Stimulated activated CD8-positive, alpha-beta memory T cell treated with anti-CD3 and anti-CD28 coated beads, Interleukin-7, amount 100 ng/mL, for 48 hours (primary cell): ENCODE measurements at places on chromosomes 1 and 21.

- DNase-seq: no peak
Observed at GRCh38 chr21:27532076-27532475, 565.2 kb upstream of the ADAMTS5 start.

GRCh38 chr1:54839824-54840223 is 38.7 kb upstream of the TTC22 start:
- DNase-seq: no peak

DNA sequence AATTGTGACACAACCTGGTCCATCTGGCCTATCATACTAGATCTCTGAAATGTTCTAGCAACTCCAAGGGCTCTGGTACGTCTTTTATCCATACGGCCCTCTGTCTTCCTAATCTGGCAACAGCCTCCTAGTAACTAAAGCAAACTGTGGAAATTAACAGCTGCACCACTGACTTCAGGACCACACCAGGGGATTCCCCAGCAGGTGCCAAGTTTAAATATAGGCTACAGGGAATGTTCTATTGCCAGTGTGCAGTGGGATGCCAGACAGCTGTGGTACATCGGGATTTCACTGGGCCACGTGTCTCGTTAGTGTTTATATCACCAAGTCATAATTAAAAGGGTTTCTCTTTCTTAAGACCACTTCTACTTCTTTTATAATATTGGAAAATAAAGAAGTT is 94.3 kb downstream of the RGS2 start:
- no peak for DNase-seq

DNA sequence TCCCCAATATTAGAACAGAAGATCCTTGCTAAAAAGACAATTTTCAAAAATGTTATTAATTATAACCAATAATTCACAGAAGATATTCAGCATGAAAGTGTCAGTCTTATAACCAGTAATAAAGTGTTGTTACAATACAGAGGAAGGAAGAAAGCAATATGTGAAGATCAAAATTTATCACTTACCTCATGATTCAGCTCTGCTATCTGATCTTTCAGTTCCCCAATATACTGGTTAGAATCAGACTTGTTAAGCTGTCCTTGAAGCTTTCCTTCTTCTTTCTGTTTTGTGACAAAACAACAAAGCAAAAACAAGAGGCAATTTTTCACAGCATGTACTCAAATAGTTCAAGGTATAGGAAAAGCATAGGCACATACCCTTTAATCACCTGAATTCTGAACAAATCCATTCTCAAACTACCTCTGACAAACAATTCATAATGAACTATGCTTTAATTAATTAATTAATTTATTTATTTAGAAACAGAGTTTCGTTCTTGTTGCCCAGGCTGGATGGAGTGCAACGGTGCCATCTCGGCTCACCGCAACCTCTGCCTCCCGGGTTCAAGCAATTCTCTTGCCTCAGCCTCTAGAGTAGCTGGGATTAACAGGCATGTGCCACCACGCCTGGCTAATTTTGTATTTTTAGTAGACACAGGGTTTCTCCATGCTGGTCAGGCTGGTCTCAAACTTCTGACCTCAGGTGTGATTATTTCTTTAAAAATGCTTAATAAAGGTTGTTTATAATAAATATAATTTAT is 76.9 kb upstream of the GFI1 start:
- no peak for DNase-seq

DNA sequence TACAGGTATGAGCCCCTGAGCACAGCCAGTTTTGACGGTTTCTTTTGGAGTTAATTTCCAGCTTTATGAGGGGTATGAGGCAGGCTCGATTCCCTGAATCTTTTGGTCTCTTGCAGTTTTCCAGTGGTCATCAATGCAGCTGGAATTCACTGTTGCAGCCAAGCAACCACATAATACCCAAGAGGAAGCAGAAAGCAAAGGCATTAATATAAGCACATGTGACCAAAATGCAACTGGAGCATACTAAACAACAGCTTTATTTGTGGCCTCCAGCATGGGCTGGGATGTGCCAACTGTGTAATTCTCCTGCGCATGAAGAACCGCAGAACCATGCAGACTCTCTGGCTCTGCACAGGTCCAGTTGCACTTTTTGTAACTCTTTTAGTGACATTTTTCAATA is 33.0 kb downstream of the DSCAM start:
- DNase-seq: no peak

DNA sequence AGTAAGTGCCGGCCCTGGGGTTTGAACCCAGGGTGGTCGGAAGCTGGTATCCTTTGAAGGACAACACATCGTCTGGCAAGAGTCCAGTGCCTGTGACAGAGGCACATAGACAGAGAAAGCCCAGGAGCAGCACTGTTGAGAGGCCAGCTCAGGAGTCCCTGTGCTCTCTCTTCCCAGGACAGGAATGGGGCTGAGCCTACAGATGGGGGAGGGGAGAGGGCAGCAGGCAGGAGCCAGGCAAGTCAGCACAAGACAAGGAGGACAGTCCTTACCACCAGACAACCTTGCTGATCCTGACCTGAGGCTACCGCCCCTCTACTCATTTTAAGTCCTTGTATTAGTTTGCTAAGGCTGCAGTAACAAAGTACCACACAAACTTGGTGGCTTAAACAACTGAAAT is 27.7 kb upstream of the SYT6 start:
- DNase-seq: no peak

DNA sequence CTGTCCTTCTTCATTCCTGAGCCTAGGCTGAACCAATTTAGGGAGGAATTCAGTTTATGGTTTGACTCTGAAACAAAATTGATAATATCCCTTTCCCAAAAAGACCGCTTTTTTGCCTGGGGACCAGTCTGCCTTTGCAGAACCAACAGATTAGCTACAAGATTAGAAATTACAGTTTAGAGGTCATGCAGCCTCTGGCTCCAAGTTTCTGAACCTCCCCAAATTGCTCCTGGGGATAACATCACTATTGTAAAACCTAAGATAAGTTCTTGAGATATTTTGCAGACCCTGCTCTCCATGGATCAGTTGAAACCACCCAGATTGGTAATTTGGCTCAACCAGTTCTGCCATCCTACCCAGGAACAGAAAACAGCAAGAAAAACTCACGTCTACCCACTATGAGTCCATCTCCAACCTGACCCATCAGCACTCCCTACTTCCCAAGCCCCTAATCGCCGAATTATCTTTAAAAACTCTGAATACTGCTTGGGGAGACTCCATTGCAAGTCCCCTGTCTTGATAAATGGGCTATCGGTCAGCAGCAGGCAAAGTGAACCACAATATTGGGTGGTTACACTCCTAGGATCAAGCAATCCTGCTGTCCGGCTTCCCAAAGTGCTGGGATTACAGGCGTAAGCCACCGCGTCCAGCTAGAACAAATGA is 605 bp upstream of the RABGGTB start:
- DNase-seq: no peak

- no peak for DNase-seq
Observed at GRCh38 chr1:244339073-244339692, 112.5 kb downstream of the ADSS2 start.

GRCh38 chr1:242405947-242406346 is 118.5 kb downstream of the PLD5 start:
- no peak for DNase-seq

DNA sequence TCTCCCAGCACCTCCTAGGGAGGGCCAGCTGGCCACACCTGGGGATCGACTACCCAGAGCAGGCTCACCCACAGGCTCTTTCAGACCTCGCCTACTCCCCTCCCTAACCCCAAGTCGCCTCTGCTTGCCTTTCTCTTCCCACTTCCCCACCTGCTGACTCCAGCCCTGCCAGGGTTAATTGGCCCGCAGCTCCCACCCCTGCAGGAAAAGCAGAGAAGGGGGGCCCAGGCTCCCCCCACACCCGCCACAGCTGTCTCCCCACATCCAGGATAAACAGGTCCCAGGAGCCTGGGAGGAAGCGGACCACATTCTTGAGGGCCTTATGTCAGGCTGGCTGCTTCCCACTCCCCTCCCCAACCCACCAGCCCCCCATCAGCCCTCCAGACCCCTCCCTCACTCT is 45.0 kb downstream of the TAS1R2 start:
- no peak for DNase-seq

DNA sequence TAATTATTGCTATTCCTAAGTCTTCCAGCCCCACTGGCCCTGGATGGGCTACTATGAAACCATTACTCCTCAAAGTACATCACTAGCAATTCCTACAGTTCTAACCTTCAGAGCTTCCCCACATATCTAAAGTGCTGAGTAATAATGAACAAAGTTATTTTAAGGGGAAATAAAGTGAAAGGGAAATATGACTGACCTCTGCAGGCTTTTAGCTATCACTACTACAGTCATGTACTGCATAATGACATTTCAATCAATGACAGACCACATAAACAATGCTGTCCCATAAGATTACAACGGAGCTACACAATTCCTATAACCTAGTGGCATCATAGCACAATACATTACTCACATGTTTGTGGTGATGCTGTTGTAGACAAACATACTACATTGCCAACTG is 32.5 kb upstream of the ASPM start:
- no peak for DNase-seq

DNA sequence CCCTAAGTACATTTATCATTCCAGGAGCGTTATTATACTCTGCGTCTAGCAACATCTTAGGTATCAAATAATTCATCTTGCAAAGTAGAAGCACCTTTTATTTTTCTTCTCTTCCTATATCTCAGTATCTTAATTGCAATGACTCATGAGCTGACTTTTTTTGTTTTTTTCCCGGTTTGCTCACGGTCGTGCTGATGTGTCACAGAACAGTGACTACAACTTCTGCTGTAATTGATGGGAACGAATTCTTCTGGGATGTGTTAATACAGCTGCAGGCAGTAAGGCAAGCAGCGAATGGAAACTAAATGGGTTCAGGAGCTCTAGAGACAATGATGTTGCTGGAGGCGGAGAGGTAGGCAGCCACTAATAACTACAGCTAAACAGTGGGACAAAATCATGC is 89.8 kb upstream of the TMPRSS15 start:
- DNase-seq: no peak

DNA sequence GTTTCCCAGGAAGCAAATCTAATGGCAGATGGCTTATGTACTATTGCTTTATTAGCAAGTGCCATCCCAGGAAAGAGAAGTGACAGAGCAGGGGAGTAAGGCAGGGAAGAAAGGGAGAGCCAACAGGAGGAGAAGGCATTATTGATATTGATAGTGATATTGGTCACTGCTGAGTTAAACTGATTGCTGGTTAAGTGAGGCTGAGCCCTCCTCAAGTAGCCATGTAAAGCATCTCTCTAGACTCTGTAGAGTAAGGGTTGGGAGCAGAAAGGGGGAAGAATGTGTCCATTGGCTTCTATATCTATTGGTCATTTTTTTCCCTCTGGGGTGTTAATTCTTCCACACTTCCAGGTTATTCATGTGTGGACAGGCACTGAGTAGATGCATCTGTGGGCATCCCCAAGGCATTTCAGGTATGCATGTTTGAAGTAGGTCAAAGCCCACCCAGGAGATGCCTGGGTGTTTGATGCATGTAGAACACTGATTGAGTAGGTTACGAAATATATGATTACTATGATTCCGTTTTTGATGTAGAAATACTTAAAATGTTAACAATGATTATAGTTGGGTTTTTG is 290.5 kb upstream of the DPYD start:
- no peak for DNase-seq

DNA sequence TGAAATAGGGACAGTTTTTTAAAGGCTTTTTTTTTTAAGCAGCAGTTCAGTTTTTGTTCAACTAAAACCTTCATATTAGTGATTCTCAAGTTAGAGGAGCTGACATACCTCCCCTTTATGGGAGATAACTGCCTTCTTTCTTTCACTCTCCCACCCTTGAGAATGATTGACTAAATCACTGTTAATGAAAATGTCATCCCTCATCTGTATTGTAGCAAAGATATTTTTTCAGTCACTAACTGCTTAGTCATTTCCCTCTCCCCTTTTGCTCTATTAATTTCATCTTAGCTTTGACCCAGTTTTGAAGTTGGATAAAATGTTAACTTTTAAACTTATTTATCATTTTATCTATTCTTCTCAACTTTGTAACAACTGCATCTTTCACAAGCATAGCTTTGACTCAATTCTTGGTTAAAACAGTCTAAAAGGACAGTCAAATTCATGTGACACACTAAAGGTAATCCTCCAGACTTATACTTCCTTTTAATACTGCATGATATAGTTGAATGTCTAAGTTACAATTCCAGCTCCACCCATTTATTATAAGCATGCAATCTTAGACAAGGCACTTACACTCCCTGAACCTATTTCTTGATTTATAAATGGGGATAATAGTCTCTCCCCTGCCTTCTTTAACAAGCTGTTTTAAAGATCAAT is 17.1 kb downstream of the CAPZA1 start:
- DNase-seq: no peak

DNA sequence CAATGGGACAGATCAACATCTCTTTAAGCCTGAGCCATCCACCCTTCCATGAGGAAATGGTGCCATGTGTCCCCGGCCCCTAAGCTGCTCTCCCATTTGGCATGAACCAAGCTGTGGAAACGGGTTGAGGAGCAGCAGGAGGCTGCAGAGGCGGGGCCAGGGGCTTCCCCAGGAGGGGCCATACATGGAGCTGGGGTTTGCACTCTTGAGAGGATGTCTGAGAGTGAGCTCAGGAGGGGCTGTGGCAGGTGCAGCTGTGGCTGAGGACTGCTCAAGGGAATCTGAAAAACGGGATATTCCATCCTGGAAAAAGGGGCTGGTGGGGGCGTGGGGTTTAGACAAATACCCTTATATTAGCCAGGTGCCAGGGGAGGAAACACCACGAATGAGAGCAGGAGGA is 7.1 kb upstream of the CLEC20A start:
- DNase-seq: no peak

GRCh38 chr21:18204931-18205330 is 39.7 kb upstream of the CHODL start:
- no peak for DNase-seq

- DNase-seq: no peak
Observed at GRCh38 chr1:51506537-51506936, 12.5 kb downstream of the EPS15 start.

GRCh38 chr21:32276671-32277070 is 2.2 kb downstream of the MIS18A start:
- DNase-seq: no peak

DNA sequence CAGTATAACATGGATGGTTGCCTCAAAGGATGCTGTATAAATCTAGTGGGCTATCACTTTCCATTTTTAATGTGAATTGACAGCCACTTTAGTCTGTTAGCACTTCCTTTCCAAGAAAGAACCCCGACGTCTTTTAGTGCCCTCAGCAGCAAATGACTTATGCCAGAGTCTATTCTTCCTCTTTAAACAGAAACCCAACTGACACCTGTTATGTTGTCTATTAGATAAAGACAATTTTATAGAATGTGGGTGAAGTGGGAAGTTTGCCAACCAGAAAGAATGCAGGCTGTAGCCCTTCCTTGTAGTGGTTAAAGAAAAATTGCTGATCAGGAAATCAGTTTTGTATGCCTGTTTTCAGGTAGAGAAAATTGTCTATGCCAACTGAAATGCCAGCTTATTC is 344.9 kb downstream of the ZNF326 start:
- no peak for DNase-seq

GRCh38 chr1:117362986-117363385 is 4.3 kb upstream of the MAN1A2 start:
- no peak for DNase-seq
